ENCODE measurements at places on chromosomes 7 and 10. TPM values are rescaled to one million over a fixed set of nuclear protein-coding genes. Genes with fewer than 3 reads are reported as not detected.

DNA sequence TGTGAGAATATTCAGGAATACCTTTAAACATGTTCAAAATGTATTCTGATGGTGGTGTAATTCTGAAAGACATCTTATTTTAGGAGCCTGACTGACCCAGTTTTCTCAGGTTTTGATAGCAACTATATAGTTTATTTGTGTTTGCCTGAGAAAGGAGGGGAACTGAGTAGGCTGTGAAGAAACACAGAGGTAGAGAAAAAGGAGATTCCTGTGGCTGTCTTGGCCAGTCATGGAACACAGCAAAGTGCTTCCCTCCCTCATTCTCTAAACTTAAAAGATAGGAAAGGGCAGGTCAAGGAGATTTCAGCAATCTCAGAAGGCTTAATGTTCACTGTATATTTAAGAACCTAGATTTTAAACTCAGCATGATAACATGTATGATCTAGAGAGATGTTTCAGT, 43.5 kb downstream of the ZMYND11 start:
- peaks cover 16% of the 10 kb centered on the region for H3K36me3 ChIP-seq
- no peak for DNase-seq
- H3K27me3 ChIP-seq, result no peaks in the 10 kb centered on the region
- no peak overlapping the region for H3K4me3 ChIP-seq

DNA sequence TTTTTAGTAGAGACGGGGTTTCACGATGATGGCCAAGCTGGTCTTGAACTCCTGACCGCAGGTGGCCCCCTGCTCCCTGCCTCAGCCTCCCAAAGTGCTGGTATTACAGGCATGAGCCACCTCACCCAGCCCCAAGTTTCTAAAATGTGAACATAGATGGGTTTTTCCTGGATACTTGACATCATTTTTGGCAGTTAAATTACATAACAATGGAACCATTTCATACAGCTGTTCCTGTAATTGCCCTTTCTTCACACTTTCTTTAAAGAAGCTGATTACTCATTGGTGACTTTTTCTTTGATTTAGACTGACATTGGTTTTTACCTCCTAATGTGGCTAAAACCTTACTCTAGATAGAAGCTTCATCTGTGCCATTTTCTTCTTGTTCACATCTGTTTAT, 5.9 kb downstream of the ZKSCAN1 start:
- H3K4me3 ChIP-seq, result no peak overlapping the region
- H3K27ac ChIP-seq, result no peak overlapping the region
- H3K4me1 ChIP-seq, result peaks cover 41% of the 10 kb centered on the region
- peaks cover 55% of the 10 kb centered on the region for H3K36me3 ChIP-seq

STOX1 gene
- 2.5 TPM for total RNA-seq

DNA sequence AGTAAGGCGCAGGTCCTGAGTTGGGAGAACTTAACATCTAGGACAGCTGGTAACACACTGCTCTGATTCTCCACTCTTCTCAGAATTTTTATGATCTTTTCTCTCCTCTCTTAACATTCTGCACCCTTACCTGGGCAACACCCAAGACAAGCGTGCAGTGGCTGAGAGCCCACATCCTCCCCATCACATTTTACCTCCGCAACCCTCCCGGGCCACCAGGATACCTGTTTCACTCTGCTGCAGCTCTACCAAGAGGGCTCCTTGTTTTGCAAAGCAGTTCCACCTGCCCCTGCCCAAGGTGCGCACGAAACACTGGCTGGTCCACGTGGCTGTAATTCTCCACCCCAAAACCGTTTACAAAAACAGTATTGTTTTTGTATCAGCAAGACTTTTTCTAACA, 81.5 kb downstream of the ITIH5 start:
- no peak for DNase-seq
- no peaks in the 10 kb centered on the region for H3K36me3 ChIP-seq
- no peaks in the 10 kb centered on the region for H3K4me1 ChIP-seq
- H3K4me3 ChIP-seq, result no peak overlapping the region
- no peak overlapping the region for H3K27ac ChIP-seq

GRCh38 chr7:6440381-6440780, 7.4 kb downstream of the DAGLB start:
- no peak overlapping the region for H3K27ac ChIP-seq
- no peaks in the 10 kb centered on the region for H3K27me3 ChIP-seq
- no peak overlapping the region for H3K4me3 ChIP-seq
- H3K4me1 ChIP-seq, result peaks cover 57% of the 10 kb centered on the region

- H3K27me3 ChIP-seq, result no peaks in the 10 kb centered on the region
- H3K4me3 ChIP-seq, result no peak overlapping the region
- H3K36me3 ChIP-seq, result peaks cover 27% of the 10 kb centered on the region
- H3K27ac ChIP-seq, result no peak overlapping the region
These were observed 3.9 kb downstream of the FMC1 start for GRCh38 chr7:139345042-139345441.

AOAH gene
- 29.2 TPM for total RNA-seq

DNA sequence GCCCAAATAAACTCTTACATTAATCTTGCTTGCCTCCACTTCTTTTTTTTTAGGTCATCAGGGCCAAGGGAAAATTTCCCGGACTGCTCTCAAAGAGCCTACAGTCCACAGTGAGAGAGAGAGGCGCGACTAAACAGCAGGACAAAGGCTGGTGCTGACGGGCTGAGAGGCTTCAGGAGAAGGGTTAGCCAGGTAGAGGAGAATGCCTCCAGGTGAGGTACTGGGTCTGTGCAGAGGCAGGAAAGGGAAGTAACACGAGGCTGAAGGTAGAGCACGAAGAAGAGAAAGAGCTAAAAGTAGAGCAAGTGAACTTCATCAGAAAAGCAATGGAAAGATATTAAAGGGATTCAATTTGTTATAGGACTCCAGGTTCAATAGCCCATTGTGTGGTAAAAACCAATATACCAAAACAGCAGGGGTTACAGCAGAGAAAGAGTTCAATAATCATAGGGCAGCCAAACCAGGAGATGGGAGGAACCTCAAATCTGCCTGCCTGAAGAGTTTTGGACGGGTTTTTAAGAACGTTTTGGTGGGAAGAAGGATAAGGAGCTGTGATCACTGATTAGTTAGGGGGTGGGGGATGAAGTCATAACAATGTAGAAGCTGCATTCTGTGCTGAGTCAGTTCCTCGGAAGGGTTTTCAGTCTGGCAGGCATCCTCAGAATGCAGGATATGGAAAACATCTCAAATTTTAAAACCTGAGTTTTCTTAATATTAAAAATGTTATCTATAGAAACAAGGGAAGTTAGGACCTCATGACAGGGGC, 171.5 kb downstream of the AKR1D1 start:
- H3K36me3 ChIP-seq, result no peaks in the 10 kb centered on the region
- no peak for DNase-seq
- H3K4me3 ChIP-seq, result no peak overlapping the region

GRCh38 chr7:132412435-132412834, 163.8 kb downstream of the PLXNA4 start:
- H3K4me1 ChIP-seq, result peaks cover 7% of the 10 kb centered on the region
- H3K27me3 ChIP-seq, result no peaks in the 10 kb centered on the region
- no peak overlapping the region for H3K27ac ChIP-seq
- no peak overlapping the region for H3K4me3 ChIP-seq

GRCh38 chr7:897771-898376, 21.5 kb downstream of the GET4 start:
- H3K27ac ChIP-seq, result no peak overlapping the region
- DNase-seq, result no peak
- no peak overlapping the region for H3K4me3 ChIP-seq
- H3K27me3 ChIP-seq, result no peaks in the 10 kb centered on the region
- peaks cover 11% of the 10 kb centered on the region for H3K4me1 ChIP-seq

HOXA9 gene
- total RNA-seq, result 1.7 TPM

DNA sequence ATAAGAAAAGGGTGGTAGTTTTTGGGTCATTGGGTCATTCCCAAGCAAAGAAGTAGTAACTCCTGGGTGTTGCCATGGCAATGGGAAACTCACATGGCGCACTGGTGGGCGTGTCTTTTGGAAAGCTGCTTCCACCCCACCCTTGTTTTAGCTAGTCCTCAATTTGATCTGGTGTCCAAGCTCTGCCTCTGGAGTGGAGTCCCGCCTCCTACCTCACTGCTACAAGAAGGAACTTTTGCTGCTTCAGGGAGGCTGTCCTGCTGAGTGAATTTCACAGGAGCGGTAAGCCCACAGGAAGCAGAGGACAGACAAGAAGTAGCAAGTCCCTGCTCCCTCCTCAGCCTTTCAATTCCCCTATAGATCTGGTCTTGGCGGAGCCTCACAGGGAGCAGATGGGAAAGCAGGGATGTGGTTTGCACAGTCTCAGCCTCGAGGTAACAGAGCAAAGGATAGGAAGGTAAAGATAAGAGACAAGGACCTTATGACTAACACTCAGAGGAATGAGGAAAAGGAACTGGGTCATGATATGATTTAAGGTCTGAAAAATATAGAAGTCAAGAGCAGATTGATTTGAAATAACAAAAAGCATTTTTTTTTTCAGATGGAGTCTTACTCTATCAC, 700.3 kb downstream of the TNS3 start:
- no peak for DNase-seq
- no peak overlapping the region for H3K4me3 ChIP-seq
- no peaks in the 10 kb centered on the region for H3K36me3 ChIP-seq
- H3K4me1 ChIP-seq, result no peaks in the 10 kb centered on the region

DNA sequence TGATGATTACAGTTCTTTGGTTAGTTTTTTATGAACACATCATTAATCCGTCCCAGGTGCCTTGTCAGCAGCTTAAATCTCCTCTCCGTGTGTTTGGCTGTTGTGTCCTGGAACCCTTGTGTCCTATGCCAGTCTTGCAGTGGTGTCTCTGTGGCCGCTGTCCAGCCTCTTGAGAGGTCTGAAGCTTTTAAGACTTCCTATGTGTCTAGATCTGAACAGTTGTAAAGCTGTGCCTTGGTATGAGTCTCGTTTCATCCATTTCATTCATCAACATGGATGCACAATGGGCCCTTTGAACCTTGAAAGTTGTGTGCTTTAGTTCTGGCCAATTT, 16.7 kb downstream of the LMTK2 start:
- no peak overlapping the region for H3K27ac ChIP-seq
- H3K27me3 ChIP-seq, result no peaks in the 10 kb centered on the region
- peaks cover 42% of the 10 kb centered on the region for H3K4me1 ChIP-seq
- no peaks in the 10 kb centered on the region for H3K36me3 ChIP-seq
- DNase-seq, result no peak

FRAT1 gene
- total RNA-seq, result 15.1 TPM

CEP41 gene
- total RNA-seq, result 10.0 TPM

DNA sequence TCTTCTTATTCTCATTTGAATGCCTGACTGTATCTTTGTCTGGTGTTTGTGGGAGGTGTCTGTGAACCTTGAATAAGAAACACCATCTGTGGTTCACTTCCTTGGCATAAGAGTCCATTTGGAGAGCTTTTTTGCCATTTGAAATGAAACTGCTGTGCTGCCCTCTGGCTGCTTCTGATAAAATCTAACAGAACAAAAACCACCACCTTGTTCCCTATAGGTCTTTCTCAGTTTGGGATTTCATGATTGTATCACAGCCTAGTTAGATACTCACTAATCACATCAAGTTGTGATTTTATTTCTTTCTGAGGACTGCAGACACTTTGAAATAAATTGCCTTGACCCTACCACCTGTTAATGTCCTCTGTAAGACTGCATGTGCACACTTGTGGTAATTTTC, 102.7 kb upstream of the FAM13C start:
- no peaks in the 10 kb centered on the region for H3K36me3 ChIP-seq
- no peaks in the 10 kb centered on the region for H3K4me1 ChIP-seq
- H3K4me3 ChIP-seq, result no peak overlapping the region
- no peak for DNase-seq

SYT15 gene
- total RNA-seq, result 34.5 TPM

UTF1 gene
- not detected for total RNA-seq

DNA sequence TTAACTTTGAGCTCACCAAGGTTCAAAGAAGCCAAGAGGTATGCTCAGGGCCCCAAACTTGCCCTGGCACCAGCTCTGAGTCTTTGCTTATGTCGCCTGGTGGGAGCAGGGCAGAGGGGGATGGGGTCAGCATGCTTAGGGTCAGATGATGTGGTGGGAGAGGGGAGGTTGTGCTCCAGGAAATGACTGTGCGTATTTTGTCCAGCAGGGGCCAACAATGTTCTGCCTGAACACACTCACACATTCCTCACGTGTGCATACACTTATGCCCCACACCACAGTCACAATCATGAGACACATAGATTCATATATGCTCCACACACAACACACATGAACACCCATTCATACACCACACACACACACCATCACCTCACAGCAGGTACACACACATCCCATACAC, 4.4 kb upstream of the RAMP3 start:
- H3K4me1 ChIP-seq, result no peaks in the 10 kb centered on the region
- no peak for DNase-seq
- peaks cover 20% of the 10 kb centered on the region for H3K27me3 ChIP-seq
- H3K36me3 ChIP-seq, result no peaks in the 10 kb centered on the region
- H3K4me3 ChIP-seq, result no peak overlapping the region
- no peak overlapping the region for H3K27ac ChIP-seq

DNA sequence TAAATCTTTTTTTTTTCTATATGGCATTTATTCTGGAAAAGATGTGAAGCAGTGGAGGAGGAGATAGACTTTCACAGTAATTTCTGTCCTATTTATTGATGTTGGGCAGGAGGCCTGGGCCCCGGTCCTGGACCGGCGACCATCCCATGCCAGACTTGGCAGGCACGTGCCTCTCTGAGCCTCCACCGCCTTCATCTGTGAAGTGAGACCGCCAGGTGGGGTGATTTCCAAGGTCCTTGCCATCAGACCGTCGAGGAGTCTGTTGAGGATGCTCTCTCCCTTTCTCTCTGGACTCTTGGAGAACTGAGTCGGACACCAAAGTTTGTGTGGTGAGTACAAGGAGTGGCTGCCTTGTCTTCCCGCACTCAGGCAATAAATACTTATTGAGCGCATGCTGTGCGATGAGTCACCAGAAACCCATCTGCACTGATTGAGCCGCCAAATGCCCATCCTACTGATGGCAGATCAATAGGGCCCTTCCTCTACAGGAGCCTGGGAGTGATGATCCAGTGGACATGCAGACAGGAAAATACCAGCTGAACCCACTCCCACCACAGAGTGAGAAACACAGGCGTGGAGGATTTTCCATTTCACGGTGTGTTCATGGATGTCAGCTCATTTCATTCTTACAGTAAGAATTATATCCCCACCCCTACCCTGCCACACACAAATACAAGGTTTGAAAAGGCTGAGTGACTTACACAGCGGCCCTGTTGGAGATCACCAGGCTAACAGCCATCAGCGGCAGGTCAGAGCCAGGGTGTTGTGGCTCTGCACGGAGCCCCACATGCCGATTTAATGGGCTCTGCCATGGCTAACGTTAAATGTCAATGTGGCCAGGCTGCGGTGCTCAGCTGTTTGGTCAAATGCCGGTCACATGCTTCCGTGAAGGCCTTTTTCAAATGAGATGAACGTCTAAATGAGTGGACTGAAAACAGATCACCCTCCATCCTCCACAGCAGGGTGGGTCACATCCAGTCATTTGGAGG, 11.5 kb upstream of the PRKAG2 start:
- no peak overlapping the region for H3K27ac ChIP-seq
- H3K27me3 ChIP-seq, result peaks cover 6% of the 10 kb centered on the region
- no peak overlapping the region for H3K4me3 ChIP-seq
- DNase-seq, result no peak
- H3K4me1 ChIP-seq, result no peaks in the 10 kb centered on the region
- H3K36me3 ChIP-seq, result no peaks in the 10 kb centered on the region

ANKRD26 gene
- 7.5 TPM for total RNA-seq

GRCh38 chr7:66837007-66837406, 84.0 kb upstream of the TMEM248 start:
- DNase-seq, result peak; percentile 50
- H3K27ac ChIP-seq, result no peak overlapping the region
- H3K4me1 ChIP-seq, result no peaks in the 10 kb centered on the region
- H3K27me3 ChIP-seq, result no peaks in the 10 kb centered on the region

All from lower lobe of right lung (tissue), 2 donors.